Transverse colon (tissue), 4 donors: ENCODE measurements at places on chromosomes 16 and 17. TPM values are rescaled to one million over a fixed set of nuclear protein-coding genes. Genes with fewer than 3 reads are reported as not detected.

- no peak for DNase-seq
- H3K4me3 ChIP-seq, result no peak overlapping the region
- H3K27me3 ChIP-seq, result no peaks in the 10 kb centered on the region
- peaks cover 35% of the 10 kb centered on the region for H3K36me3 ChIP-seq
- H3K27ac ChIP-seq, result no peak overlapping the region
Measured at GRCh38 chr16:68344252-68344651, 33.4 kb downstream of the PRMT7 start.

DNA sequence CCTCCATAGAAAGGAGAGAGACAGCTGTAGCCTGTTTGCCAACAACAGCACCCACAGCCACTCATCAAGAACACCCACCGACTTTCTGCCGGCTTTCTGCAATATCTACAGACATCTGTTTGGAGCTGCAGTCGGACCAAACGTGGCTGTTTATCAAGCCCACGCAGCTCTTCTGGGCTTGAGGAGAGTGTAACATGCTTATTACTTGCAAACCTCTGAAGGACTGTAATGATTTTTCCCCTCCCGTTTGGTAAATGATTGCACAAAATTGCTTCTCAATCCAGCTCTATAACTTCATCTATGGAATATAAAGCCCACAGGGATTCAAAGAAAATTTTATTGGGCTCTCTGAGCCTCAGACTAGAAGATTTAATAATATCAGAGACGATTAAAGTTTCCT is 100.5 kb downstream of the VAT1L start:
- no peaks in the 10 kb centered on the region for H3K4me1 ChIP-seq
- no peak for DNase-seq
- H3K27me3 ChIP-seq, result no peaks in the 10 kb centered on the region
- no peak overlapping the region for H3K27ac ChIP-seq
- no peak overlapping the region for H3K4me3 ChIP-seq

DNA sequence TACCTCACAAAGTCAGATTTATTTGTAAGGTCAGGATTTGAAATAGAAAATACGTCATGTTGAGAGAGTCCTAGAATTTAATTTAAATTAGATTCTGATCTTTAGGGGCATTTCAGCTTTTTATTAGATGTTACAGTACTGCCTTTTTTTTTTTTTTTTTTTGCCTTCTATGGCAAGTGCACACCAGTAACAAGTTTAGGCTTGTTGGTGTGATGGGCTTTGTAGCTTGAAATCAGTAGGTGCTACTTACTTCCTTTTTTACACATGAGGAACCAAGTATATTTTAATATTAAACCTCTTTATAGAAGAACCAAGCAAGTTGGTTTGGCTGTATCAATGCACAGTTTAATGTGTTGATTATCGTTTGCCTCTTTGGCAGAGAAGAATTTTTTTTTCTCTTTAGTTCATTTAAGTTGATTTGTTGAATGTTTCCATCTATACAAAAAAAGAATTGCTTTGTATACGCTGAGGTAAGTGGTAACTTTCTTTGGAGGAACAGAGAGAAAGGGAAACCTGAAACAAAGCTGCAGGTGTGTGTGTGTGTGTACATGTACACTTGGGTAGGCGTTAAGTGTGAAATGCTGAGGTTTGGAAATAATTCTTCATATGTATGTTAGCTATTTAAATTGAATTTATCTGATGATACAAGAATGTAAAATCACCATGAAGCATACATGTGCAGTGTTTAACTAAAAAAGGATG is 15.7 kb downstream of the RBL2 start:
- no peaks in the 10 kb centered on the region for H3K27me3 ChIP-seq
- DNase-seq, result no peak
- no peaks in the 10 kb centered on the region for H3K4me1 ChIP-seq
- H3K4me3 ChIP-seq, result no peak overlapping the region
- peaks cover 61% of the 10 kb centered on the region for H3K36me3 ChIP-seq

The MYH8 gene
- total RNA-seq, result not detected

The PRM1 gene
- not detected for total RNA-seq

The KRTAP16-1 gene
- total RNA-seq, result not detected

The JPH3 gene
- 0.32 TPM for total RNA-seq

The PRSS33 gene
- total RNA-seq, result not detected
